Left hindlimb (tissue), 1 donor: ENCODE measurements at places on chromosomes 16 and 17.

- no peak for DNase-seq
Measured at GRCh38 chr16:48386559-48387312, 1.5 kb upstream of the SIAH1 start.

- no peak for DNase-seq
Measured at GRCh38 chr17:17926840-17927449, 45.3 kb downstream of the TOM1L2 start.

- no peak for DNase-seq
Measured at GRCh38 chr16:84614968-84615813, 2.7 kb downstream of the COTL1 start.

- no peak for DNase-seq
Measured at GRCh38 chr17:70794738-70795137, 625.4 kb downstream of the KCNJ2 start.

DNA sequence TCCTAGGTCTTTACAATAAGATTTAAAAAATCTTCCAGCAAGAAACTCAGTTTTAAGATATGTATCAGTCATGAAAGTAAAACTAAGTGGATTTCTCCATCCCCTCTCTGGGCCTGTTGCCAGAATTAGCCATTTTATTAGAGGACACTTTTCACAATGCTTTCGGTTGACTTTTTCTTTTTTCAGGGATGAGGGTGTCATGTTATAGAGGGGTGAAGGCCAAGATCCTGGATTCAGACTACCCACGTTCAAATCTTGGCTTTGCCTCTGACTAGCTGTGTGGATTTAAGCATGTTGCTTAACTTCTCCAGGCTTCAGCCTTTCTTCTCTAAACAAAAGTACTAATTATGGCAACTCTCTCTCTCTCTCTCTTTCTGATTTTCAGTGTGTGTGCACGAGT, 111.7 kb upstream of the COX10 start:
- no peak for DNase-seq
